ENCODE measurements at places on chromosomes 12 and 14. TPM values are rescaled to one million over a fixed set of nuclear protein-coding genes. Genes with fewer than 3 reads are reported as not detected.

DNA sequence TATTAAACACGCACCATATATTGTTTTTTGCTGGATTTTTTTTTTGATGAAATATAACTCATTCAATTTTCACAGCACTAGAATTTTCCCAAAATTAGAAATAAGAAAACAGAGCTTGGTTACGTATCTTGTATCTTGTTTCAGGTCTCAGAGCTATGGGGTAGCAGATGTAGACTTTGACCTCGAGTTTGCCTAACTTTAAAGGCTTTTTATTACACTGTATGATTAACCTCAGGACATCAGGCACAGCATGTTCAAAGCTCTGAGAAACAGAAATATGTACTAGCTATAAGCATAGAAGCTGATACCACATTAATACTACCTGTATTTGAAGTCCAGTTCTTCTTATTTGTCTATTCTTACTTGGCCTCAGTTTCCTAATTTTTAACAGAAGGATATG is 171.9 kb upstream of the KITLG start:
- DNase-seq: no peak

- no peak for DNase-seq
These were observed 29.6 kb downstream of the CFAP251 start for GRCh38 chr12:121947981-121948380.

DNA sequence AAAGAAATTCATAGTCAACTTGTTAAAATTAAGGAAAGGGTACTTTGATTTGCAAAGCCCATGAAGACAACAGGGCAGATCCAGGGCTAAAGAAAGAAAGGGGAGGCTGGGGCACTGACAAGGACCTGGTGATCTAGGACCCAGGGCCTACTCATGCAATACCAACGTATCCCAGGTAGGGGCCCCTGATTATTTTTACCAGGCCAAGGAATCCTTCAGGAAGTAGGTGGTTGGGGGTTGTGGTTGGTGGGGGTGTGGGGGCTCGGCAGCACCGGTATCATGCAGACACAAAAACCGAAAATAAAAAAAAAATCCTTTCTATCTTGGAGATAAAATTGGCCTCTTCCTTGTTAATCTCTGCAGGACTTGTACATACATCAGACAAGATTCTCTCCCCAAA is 47.5 kb downstream of the GSC start:
- DNase-seq: no peak

DNA sequence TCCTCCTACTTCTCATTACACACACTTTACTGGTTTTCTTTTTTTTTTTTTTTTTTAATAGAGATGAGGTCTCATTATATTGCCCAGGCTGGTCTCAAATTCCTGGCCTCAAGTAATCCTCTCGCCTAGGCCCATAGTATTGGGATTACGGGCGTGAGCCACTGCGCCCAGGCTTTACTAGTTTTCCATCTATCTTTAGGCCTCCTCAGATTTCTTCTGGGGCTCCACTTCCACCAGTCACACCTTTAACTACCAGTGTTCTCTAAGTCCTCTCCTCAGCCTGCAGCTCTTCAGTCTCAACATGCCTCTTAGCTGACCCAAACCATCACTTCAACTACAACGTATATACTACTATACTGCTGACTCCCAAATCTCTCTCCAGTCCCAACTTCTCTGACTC is 10.4 kb downstream of the R3HDM2 start:
- no peak for DNase-seq

DNA sequence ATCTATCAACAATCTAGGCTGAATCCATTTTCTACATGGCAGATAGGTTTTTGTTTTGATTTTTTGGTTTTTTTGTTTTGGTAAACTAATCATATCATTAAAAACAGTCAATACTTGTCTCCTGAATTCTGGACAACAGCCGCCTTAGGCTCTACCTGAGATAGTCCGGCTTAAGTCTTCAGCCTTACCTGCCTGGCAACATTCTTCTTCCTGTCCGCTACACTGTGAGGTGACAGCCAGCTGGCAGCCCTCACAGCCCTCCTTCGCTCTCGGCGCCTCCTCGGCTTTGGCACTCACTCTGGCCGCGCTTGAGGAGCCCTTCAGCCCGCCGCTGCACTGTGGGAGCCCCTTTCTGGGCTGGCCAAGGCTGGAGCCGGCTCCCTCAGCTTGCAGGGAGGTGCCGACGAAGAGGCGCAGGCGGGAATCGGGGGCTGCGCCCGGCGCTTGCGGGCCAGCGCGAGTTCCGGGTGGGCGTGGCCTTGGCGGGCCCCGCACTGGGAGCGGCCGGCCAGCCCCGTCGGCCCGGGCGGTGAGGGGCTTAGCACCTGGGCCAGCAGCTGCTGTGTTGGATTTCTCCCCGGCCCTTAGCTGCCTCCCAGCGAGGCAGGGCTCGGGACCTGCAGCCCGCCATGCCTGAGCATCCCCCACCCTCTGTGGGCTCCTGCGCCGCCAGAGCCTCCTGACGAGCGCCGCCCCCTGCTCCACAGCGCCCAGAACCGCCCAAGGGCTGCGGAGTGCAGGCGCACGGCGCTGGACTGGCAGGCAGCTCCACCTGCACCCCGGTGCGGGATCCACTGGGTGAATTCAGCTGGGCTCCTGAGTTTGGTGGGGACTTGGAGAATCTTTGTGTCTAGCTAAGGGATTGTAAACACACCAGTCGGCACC is 49.0 kb downstream of the MDGA2 start:
- DNase-seq: no peak

GRCh38 chr14:22488522-22489243 is 100.3 kb downstream of the DAD1 start:
- DNase-seq: no peak

GRCh38 chr12:123115409-123116121 is 35.3 kb downstream of the PITPNM2 start:
- peak; percentile 64 for DNase-seq

- no peak for DNase-seq
These were observed 130.1 kb downstream of the PRKCH start for GRCh38 chr14:61451491-61451890.

- DNase-seq: no peak
These were observed 23.3 kb upstream of the APPL2 start for GRCh38 chr12:105259226-105259625.

DNA sequence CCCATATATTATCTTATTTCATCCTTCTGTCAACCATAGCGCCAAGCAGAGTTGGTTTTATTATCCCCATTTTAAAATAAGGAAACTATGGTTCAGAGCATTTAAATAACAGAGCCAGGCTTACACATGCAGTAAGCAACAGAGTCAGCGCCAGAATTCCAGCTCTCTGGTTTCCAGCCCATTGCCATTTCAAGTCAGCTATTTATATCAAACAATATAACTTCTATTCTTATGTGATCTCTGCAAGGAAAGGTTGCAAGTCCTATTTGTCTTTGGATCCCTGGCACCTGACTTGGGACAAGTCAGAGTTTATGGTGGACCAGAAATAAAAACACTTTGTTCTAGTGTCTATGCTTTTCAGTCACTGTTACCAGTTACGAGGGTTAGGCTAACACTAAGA is 174.1 kb upstream of the EEA1 start:
- DNase-seq: peak; percentile 51

DNA sequence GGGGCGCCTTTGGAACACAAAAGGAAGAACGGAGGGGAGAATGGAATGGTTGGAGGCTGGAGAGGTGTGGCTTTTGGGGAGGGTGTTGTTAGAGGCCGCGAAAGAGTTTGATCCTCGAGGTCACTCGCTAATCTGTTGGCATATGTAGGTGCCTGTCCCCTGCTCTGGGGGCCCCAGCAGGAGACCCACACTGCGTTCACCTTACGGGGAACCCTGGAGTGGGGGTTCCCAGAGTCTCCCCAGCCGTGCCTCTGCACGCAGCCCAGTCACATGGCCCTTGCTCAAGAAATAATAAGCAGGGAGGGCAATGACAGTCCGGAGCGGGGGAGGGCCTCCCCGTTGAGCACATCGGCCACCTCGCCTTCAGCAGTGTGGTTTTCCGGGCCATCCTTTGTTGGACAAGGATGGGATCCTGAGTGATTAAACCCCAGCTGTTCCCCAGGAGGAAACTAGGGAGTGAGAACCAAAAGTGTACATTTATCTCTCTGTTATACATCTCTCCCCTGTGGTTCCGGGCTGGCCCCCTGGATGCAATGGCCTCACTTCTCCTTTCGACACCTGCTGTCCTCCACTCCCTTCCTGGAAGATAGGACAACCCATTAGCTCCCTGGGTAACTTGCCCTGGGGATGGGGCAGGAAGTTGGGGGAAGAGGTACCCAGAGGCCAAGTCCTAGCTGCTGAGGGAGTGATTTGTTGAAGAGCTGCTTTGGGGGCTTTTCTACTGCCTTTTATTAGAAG is 1.3 kb downstream of the PLEKHG3 start:
- DNase-seq: no peak

- DNase-seq: no peak
These were observed 16.8 kb downstream of the MAPKAPK5 start for GRCh38 chr12:111858778-111859177.

DNA sequence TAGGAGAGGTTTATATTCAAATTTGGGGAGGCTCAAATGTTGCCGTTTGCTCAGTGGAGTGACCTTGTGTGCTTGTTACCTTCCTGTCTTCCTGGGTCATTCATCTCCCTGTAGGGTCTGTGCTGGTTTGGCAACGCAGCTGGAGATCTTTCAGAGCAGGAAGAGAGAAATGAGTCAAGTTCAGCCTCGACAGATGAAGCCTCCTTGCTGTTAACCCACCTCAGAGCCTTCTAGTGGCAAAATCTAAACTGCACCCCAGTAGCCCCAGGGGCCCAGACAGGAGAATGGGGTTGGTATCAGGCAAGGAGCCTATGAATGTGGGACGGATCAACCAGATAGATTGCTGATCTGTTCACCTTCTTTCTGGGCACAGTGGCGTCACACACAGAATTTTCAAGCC is 999.3 kb downstream of the VRK1 start:
- DNase-seq: no peak

GRCh38 chr12:38823314-38823713 is 82.1 kb downstream of the CPNE8 start:
- DNase-seq: no peak

LIN7A gene
- 1.4 TPM for total RNA-seq

PDZRN4 gene
- total RNA-seq: 1.7 TPM

HIP1R gene
- 9.3 TPM for total RNA-seq

CACNA2D4 gene
- total RNA-seq: 0.25 TPM

SLC2A14 gene
- total RNA-seq: not detected

HOTAIR gene
- 0.35 TPM for total RNA-seq

KCNK13 gene
- total RNA-seq: not detected

ATF7 gene
- total RNA-seq: 47.9 TPM

OR4E2 gene
- not detected for total RNA-seq

WNT5B gene
- total RNA-seq: 0.41 TPM

KSR2 gene
- 0.10 TPM for total RNA-seq
